Right lobe of liver (tissue), 6 donors: ENCODE measurements at places on chromosomes 5 and 9. TPM values are rescaled to one million over a fixed set of nuclear protein-coding genes. Genes with fewer than 3 reads are reported as not detected.

PJA2 gene
- total RNA-seq, result 38.6 TPM

GFRA3 gene
- total RNA-seq, result 0.17 TPM

SPDL1 gene
- total RNA-seq, result 6.7 TPM

LRRC19 gene
- total RNA-seq, result 1.1 TPM

ANKRD31 gene
- 0.15 TPM for total RNA-seq

PCDHB8 gene
- 0.12 TPM for total RNA-seq

CMBL gene
- total RNA-seq, result 206 TPM

PCDHB12 gene
- total RNA-seq, result 1.1 TPM

TMEM250 gene
- 12.7 TPM for total RNA-seq

DOCK8 gene
- 10.6 TPM for total RNA-seq

SLC6A19 gene
- 0.49 TPM for total RNA-seq

GBGT1 gene
- total RNA-seq, result 1.4 TPM

FGD3 gene
- 2.0 TPM for total RNA-seq
